ENCODE measurements at places on chromosomes 7 and 10.

GRCh38 chr10:72490951-72491350 is 134.9 kb downstream of the MICU1 start:
- DNase-seq = no peak

GRCh38 chr7:131970602-131971001 is 414.2 kb upstream of the PODXL start:
- DNase-seq = no peak

GRCh38 chr7:20651960-20652544 is 36.6 kb downstream of the ABCB5 start:
- DNase-seq = no peak

GRCh38 chr7:40371806-40372440 is 237.1 kb downstream of the SUGCT start:
- no peak for DNase-seq

DNA sequence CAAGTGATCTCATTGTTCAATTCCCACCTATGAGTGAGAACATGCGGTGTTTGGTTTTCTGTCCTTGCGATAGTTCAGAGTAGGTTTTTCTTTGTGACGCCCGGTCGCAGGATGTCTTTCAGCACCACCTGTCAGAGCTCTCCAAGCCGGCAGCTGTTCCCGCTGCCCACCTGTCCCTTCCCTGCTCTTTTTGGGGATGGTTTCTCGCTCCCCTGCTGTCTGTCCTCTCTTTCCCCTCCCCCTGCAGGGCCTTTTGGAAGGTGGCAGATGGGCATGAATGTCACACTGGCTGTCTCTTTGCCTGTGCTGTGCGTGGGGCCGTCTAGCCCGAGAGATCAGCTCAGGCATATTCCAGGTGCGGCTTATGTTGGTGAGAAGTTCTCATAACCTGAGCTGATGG is 137.0 kb downstream of the GRK5 start:
- no peak for DNase-seq

- no peak for DNase-seq
Measured at GRCh38 chr7:2967253-2967652, 76.4 kb downstream of the CARD11 start.

DNA sequence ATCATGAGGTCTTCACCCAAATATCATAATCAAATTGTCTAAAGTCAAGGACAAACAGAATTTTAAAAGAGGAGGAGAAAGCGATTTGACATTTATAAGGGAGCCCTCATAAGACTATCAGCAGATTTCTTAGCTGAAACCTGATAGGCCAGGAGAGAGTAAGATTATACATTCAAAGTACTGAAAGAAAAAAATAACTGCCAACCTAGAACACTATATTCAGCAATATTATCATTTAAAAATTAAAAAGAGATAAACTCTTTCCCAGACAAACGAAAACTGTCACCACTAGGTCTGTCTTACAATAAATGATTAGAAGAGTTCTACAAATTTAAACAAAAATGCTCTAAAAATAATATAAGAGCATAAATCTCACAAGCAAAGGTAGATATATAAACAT is 154.1 kb upstream of the TMEM106B start:
- no peak for DNase-seq

GRCh38 chr7:44922351-44922694 is 37.0 kb upstream of the PURB start:
- no peak for DNase-seq
